ENCODE measurements at places on chromosomes 12 and 14. TPM values are rescaled to one million over a fixed set of nuclear protein-coding genes. Genes with fewer than 3 reads are reported as not detected.

DNA sequence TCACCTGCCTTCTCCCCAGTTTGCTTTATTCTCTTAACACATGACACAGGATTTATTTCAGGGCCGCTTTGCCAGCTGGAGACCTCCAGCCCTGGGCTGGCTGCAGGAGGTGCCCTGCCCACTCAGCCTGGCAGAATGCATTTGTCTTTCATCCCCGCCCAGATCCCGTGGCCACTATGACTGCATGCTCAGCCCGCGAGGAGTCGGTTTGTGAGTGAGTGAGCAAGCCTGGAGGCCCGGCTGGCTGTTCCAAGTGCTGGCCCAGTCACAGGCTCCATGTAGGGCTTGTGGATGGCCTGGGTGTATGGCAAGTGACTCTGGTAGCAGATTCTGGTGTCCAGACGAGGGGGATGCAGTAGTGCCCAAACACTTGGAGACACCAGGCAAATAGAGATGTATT, 2.1 kb downstream of the TDP1 start:
- DNase-seq: no peak

DNA sequence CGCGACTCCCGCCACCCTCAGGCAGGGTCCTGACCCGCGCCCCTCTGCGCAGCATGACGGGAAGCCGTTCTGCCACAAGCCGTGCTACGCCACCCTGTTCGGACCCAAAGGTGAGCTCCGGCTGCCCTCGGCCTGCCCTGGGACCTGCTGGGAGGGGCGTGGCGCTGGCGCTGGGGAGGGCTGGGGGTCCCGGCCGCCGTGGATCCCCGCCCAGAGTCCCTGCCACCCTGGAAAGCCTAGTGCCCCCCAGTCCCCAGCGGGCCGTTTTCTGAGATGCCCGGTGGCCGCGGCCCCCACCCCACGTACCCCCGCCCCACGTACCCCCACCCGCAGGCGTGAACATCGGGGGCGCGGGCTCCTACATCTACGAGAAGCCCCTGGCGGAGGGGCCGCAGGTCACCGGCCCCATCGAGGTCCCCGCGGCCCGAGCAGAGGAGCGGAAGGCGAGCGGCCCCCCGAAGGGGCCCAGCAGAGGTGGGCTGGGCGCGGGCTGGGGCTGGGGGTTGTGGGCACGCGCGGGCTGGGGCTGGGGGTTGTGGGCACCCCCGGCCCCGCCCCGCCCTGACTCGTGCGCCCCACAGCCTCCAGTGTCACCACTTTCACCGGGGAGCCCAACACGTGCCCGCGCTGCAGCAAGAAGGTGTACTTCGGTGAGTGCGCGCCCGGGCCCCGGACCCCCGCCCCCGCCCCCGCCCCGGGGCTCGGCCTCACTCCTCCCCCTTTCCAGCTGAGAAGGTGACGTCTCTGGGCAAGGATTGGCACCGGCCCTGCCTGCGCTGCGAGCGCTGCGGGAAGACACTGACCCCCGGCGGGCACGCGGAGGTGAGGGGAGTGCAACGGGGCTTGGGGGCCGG, 4.0 kb downstream of the CRIP2 start:
- DNase-seq: no peak

DNA sequence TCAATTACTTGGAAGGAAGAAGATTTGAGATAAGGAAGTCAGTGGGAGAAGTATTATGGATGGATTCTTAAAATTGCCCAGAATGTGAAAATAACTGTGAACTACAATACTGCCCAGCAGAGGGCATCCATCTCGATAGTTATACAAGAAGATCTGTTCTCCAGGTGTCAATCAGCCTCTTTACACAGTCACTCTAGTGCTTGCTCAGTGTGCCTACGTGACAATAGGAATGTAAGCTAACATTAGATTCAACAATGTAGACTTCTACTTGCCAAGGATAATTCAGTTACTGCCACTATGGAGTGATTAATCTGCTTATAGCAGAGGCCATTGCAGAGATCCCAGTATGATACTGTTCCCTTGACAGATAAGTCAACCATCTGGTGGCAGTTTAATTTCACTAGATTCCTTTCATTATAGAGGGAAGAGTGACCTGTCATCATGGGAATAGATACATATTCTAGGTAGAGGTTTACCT, 10.6 kb upstream of the MAP4K5 start:
- peak; percentile 74 for DNase-seq

- no peak for DNase-seq
Observed at GRCh38 chr12:93939641-93940325, 208.6 kb upstream of the PLXNC1 start.

DNA sequence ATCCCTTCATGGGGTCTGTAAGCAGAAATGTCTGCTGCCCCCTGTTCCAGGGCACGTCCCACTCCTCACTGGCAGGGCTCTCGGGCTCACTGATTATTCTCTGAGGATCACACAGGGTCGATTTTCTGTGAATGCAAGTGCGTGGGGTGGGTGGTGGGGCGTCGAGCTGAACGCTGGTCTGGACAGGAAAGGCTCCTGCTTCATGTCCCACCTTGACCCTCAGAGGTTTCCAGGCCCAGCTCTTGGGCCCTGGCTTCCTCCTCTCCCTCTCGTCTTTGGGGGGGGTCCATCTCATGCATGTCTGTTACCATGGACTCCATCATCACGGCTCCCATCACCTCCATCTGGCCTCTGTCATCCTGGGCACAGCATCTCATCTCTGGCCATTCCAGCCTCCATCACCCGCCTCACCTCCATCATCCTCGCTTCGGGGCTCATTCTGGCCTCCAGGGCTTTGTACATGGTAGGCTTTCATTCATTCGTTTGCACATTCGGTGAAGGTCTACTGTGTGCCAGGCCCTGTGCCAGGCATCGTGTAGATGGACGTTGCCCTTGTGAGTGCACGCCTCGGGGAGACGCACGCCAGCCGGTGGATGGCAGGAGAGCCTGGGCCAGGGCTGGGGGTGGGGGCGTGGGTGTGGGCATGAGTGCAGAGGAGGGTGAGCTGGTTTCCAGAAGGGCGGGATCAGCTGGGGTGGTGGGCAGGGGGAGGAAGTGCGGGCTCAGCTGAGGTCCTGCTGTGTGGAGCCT, 34.7 kb downstream of the RTL1 start:
- DNase-seq: no peak

Gene RTN1
- total RNA-seq: 13.1 TPM
